ENCODE measurements at places on chromosomes 5 and 9. TPM values are rescaled to one million over a fixed set of nuclear protein-coding genes. Genes with fewer than 3 reads are reported as not detected.

Gene C9orf50
- not detected for total RNA-seq

Gene NR2F1-AS1
- total RNA-seq = 4.1 TPM

Gene CTSV
- 11.7 TPM for total RNA-seq

Gene GABRB2
- total RNA-seq = not detected

Gene CARD9
- total RNA-seq = 1.0 TPM

Gene PDE6A
- total RNA-seq = 0.25 TPM

Gene TMEM232
- total RNA-seq = not detected

Gene XRCC4
- total RNA-seq = 15.5 TPM

Gene FABP6
- 1.1 TPM for total RNA-seq

Gene SPATA31D4
- total RNA-seq = not detected

Gene TLE1
- total RNA-seq = 80.2 TPM

Gene SVEP1
- 2.1 TPM for total RNA-seq

Gene CYLC2
- total RNA-seq = not detected

Gene GZMA
- total RNA-seq = not detected

Gene MARCOL
- not detected for total RNA-seq

Gene WHRN
- total RNA-seq = 3.9 TPM

Gene FAT2
- not detected for total RNA-seq

Gene RABGAP1
- total RNA-seq = 15.3 TPM

Gene TMEM252
- not detected for total RNA-seq

Gene PCDHGB2
- 0.15 TPM for total RNA-seq

Gene LCN6
- not detected for total RNA-seq

Gene ANKH
- total RNA-seq = 18.2 TPM

Gene ARL14EPL
- not detected for total RNA-seq

Gene KCTD16
- 0.01 TPM for total RNA-seq

Gene CNTLN
- 5.5 TPM for total RNA-seq

Gene TMEM215
- not detected for total RNA-seq

Gene TTC39B
- total RNA-seq = 1.2 TPM

Gene HTR4
- total RNA-seq = not detected

Gene SPAG8
- total RNA-seq = 0.72 TPM

Gene PRR16
- not detected for total RNA-seq

Gene TAF11L5
- not detected for total RNA-seq

Gene FREM1
- total RNA-seq = not detected

Gene NUTM2F
- total RNA-seq = not detected

Gene SLF1
- total RNA-seq = 6.6 TPM

Gene TTC16
- not detected for total RNA-seq

Gene FBXL7
- total RNA-seq = 1.6 TPM

Gene GNPDA1
- total RNA-seq = 67.9 TPM

Gene RORB
- total RNA-seq = not detected

Gene ANKDD1B
- total RNA-seq = 0.14 TPM

Gene SLC44A1
- total RNA-seq = 20.0 TPM
